ENCODE measurements at places on chromosomes 13 and 19.
A peak's percentile ranks its signal among the peaks of the same experiment; 100 is the strongest.

DNA sequence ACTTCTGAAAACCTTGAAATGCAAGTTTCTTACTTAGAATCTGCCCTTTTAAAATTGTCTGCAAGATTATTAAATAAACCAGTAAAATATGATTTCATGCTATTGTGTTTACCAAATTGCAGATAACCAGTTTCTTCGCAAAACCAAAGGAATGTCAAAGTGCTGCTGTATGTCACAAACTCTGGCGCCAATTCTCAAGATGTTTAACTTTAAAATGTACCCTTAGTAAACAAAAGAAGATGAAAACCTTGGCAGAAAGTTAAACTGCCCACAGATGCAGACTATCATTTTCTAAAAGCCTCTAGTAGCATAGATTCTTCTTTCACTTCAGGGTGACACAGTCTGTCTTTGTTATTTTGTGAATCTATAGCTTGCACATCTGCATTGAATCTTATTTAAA, 189.2 kb downstream of the SLITRK6 start:
- no peak for DNase-seq

DNA sequence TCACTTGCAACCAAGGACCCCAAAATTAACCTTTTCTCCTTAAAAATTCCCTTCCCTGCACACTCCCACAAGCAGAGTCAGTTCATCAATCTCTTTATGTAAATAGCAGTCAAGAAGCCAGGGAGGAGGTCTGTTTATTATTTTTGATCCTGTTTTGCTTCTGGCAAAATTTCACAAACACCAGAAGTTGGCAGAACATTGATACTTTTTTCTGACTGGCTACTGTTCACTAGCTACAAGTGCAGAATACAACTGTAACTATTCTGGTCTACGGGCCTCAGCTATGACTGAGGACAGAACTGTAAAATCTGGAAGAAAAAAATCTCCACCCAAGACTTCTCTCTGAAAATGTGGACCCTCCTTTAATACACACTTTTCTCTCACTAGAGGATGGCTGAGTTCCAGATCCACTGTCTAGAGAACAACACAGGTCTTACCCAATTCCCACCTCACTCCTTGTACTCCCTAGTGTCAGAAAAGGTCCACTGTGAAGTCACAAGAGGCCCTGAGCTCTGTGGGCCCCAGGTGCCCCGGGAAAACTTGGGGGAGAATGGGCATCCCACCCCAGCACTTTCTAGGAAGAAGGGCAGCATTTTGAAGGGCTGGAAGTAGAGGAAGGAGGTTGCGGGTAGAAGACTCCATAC, 14.5 kb downstream of the STARD13 start:
- DNase-seq, result no peak

DNA sequence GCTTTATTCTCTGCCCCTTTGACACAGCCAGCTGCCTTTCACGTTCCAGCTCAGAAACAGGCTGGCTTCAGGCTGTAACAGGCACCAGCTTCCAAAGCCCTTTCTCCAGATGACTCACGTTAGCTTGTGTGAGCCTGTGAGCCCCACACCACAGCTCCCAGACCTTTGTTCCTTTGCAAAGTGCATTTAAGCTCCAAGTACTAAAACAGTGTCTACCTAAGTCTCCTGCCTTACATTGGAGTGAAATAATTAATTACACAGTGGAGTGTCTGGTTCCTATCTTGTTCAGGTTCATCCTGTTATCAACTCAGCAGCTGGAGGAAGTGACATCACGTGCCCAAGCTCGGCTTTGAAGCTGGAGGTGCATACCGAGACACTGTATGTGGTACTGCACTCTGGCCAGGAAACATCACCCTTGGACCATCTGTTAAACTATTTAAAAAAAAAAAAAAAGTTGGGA, 475.8 kb downstream of the FOXO1 start:
- DNase-seq, result peak; percentile 23

DNA sequence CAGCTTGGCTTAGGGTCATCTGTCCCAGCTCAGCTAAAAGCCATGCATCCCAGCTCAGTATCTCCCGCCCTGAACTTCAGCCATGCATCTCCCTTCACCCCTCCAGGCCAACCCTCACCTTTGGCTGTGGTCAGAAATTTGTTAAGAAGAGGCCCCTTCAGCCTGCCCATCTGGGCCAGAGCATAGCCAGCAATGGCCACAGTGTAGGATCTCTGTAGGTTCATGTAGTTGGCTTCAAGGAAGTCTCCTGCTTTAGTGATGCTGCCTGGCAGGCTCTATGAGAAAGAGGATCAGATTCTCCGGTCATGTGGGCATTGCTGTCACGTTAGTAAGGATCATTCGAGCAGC, 16.6 kb upstream of the TNFSF14 start:
- DNase-seq, result no peak

DNA sequence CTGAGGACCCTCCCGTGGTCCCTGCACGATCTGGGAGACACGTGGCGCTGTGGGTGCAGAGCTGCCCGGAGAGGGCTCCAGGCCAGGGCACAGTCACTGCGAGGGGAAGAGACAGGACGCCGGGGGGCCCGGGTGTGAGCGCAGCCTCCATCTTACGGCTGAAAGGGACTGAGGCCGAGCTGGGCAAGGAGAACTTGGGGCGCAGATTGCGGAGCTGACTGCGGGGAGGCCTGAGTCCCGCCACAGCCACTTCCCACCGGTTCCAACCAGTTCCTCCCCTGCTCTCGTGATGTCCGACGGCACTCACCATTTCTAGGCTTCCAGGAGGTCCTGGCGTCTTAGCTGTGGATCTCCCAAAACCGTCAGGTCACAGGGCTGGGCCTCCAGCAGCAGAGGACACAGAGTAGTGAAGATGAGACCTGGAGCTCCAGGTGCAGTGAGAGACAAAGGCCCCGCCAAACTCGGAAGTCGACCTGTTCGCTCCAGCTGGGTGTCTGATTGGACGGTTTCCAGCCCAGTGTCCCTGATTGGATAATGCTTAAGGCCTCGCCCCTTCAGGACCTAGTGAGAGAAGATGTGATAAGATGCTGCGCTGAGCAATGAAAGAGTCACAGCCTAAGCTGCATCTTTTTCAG, 4.8 kb upstream of the ZNF253 start:
- peak; percentile 68 for DNase-seq

DNA sequence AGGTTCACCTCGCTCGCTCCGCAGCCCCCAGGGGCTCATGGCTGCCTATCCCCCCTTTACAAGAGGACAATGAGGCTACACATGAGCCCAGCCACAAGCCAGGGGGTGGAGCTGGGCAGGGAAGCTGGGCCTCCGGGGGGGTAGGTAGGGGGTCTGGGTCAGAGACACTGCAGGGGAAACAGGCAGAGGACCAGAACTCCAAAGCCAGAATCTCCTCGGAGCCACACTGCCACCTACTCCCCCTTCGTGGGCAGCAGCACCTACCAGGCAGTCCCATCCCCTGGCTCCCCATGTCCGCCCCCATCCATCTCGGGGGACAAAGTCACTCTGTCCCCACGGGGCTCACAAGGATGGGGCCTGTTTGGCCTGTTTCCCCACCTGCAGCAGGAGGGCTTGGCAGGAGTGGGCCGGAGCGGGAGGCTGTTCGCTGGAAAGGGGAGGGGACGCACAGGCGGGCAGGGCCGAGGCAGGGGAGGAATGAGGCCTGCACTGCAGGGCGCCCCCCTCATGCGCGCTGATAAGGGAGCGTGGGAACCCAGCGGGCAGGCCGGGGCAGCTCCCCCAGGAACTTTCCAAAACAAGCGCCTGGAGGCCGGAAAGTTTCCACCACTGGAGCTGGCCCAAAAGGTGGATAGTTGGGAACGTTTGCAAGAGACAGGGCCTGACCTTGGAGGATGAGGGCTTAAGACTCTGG, 545 bp upstream of the ISYNA1 start:
- no peak for DNase-seq

GRCh38 chr13:112818040-112818697, 128.3 kb downstream of the ATP11A start:
- no peak for DNase-seq

DNA sequence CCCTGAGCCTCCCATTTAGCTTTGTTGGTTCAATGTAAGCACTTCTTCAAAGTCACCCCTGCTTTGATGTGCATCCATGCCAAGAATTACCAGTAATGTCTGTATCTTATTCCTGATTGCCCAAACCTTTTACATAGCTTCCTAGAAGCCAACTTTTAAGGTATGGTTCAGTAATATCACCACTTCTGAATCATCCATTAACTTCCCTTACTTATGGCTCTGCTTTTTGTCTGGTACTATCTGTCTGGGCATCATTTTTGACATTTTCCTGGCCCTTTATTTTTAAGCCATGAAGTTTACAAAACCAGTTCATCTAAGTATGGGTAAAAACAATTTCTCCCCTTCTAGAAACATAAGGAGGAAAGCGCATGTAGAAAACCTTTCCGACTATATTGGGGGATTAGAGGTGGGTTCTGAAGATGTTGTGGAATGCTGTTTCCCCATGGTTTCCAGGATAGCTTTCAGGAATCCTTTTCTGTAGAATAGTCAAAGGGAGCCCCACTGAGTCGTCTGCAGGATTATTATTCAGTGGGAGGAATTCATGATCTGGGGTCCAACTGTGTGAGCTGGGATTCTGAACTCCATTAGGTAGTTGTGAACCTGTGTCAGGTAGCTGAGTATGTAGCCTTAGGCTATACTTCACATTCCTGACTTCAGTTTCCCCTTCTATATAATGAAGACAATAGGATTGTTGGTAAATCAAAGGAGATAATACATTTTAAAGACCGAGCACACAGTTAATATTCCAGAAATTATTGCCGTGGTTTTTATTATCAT, 163.8 kb downstream of the SUCLA2 start:
- no peak for DNase-seq

- DNase-seq, result no peak
Measured at GRCh38 chr13:28322256-28322905, 172.5 kb downstream of the FLT1 start.

DNA sequence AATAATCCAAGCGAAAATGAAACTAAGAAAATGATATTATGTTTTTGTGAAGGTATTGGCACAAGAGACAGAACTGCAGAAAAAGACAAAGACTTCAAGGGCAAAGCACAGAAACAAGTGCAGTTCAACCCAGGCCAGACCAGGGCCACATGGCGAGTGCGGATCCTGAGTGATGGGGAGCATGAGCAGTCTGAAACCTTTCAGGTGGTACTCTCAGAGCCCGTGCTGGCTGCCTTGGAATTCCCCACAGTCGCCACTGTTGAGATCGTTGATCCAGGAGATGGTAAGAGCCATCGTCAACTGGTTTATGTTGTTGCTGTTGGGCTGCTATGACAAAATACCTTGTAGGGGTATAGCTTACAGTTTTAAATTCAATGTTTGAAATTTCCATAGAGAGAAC, 82.6 kb downstream of the FREM2 start:
- DNase-seq, result no peak

DNA sequence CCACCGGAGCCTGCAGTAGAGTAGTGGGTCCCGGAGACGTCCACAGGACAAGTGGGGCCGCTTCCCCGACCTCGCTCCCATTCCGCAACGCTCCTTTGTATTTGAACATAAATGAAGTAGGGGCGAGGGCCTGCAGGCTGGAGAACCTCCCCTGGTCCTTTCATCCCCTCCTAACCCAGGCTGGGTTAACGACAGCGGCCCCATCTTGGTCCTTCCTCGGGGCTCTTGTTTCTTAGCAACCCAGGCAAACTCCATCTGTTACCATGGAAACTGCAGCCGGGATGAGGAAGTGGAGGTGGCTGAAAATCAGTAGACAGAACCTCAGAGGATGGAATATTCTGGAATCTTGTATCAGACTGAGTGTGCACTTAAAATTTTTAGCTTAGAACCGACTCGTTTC, 132.6 kb upstream of the USP29 start:
- no peak for DNase-seq

DNA sequence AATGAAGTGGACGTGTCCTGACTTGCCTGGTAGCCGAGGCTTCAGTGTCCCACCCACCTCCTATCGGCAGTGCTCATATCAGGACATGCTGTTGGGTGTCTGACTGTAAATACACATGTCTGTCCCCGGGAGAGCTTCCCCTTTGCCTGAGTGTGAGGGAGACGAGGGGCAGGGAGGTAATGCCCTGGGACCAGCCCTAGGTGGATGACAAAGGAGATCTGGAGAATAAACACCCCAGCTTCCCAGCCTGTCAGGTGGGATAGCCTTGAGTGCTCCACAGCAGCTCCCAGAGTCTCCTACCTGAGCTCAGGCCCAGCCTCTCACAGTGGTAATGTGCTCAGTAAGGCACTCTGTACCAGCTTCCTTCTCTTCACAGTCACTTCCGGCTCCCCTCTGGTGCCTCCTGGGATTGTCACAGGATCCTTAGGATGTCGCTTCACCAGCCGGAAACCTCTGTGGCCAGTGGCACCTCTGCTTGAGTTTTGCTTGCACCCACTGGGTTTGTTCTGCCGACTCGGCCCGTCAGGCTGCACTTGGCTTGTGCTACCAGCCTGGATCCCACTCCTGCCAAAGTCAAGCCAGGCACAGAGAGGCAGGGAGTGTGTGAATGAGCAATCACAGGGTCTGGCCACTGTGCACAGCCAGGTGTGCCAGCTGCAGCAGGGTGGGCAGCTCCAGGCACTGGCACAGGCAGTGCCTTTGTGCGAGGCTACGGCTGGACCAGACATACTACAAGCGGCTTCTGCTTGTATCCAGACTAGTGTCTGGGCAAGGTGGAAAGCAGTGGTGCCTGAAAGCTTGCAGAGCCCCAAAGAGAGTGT, 54.4 kb upstream of the RGCC start:
- no peak for DNase-seq

- no peak for DNase-seq
Measured at GRCh38 chr13:99997702-99998214, 16.2 kb downstream of the ZIC2 start.

DNA sequence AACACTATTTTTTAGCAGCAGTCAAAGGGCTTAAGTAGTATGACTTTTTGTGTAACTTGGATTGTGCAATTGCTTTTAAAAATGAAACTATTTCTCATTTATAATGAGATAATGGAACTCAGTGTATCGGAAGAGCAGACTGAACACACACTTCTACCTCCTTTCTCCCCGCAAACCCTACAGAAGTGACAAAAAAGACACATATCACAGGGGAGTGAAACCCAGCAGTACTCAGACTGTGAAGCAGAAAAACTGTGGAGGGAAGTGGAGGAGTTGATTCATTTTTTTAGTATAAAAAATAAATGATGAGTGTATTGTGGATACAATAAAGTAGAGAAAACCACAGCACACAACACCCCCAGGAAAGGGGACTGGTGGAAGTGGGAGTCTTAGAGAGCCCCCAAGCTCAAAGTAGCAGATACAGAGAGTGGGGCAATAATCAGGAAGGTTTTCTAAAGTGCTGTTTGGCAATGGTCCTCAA, 9.7 kb downstream of the LPAR6 start:
- DNase-seq, result no peak

DNA sequence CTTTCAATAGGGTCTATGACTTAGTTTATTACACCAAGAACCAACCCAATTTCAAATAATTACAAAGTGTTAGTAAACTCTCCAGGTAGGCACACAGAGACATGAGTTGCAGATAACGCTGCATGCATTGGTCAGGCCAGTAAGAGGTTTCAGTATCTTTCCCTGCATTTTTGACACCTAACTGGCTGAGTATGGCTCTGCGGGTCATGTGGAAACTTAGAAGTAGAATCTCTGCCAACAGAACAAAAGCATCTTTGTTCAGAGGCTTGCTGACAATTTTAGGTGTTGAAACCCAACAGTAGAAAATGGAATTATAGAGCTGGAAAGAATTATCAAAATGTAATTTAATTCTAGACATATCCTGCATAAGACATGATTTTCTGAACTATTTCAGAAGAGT, 25.3 kb downstream of the HTR2A start:
- no peak for DNase-seq

GRCh38 chr19:44661904-44662303, 9.4 kb upstream of the CEACAM19 start:
- no peak for DNase-seq

GRCh38 chr13:89568746-89569145, 1778.7 kb upstream of the MIR17HG start:
- no peak for DNase-seq

Measured in effector CD8-positive, alpha-beta T cell (primary cell).